Stimulated activated CD8-positive, alpha-beta memory T cell treated with anti-CD3 and anti-CD28 coated beads, Interleukin-2, amount 100 ng/mL, for 48 hours (primary cell): ENCODE measurements at places on chromosomes 16 and 17.
A peak's percentile ranks its signal among the peaks of the same experiment; 100 is the strongest.

DNA sequence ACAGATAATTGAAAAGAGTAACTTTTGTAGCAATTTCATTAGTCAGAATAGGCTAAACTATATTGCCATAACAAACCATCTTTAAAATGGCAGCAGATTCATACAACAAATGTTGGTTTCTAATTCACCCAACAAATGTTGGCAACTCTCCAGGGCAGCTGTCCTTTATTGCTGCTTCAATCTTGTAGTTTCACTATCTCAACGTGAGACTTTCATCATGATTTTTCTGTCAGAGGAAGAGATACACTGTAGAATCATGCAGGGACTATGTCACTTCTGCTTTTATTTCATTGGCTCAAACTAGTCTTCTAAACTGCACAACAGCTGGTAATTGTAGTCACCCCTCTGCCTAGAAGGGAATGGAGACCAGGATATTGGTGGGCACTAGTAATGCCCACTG lies 174.2 kb downstream of the TANC2 start:
- DNase-seq = no peak

DNA sequence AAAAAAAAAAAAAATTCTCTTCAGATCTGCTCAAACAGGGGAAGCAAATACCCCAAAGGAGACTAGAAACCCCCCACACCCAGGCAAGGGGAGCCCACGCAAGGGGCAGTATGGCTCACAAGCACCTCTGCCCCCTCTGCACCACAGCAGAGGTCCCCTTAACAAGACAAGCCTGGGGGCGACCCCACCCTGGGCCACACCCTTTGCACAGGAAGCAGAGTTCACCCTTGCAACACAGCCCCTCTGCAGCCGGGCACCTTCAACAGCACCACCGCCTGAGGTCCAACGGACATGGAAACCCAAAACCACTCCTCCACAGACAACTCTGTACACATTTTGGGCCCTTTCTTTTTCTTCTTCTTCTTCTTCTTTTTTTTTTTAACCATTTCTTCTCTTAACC lies 12.8 kb downstream of the AXIN1 start:
- no peak for DNase-seq

- peak; percentile 88 for DNase-seq
Measured at GRCh38 chr16:1610071-1610898, 1.6 kb downstream of the IFT140 start.

DNA sequence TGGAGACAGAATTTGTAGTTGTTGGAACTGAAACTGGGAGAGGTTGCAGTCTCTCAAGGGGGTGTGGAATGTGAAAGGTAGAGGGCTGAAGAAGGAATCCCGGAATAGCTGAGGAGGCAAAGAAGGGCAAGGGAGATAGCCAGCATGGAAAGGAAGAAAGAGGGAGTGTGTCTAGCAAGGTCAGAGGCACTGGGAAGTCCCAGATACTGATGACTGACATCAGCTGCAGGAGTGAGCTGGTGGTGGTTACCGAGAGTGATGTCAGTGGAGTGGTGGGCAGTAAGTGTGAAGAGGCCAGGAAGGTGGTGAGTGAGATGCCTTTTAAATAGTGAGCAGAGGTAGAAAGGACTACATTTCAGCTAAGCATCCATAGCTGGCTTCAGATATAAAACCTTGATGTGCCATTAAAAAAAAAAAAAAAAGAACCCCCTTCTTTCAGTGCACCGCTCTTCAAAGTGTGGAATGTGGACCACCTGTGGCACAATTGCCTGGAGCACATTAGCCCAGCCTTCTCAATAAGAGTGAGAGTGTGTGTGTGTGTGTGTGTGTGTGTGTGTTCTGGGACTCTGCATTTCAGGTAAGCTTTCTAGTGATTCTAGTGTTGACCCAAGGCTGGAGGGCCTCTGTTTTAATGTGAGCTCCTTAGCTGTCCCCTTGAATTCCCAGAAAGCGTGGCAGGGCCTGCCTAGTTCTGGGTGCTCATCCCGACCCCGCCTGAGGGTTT lies 8.5 kb downstream of the PRMT7 start:
- peak; percentile 31 for DNase-seq

GRCh38 chr16:83937267-83937666 lies 15.8 kb upstream of the OSGIN1 start:
- DNase-seq = no peak

DNA sequence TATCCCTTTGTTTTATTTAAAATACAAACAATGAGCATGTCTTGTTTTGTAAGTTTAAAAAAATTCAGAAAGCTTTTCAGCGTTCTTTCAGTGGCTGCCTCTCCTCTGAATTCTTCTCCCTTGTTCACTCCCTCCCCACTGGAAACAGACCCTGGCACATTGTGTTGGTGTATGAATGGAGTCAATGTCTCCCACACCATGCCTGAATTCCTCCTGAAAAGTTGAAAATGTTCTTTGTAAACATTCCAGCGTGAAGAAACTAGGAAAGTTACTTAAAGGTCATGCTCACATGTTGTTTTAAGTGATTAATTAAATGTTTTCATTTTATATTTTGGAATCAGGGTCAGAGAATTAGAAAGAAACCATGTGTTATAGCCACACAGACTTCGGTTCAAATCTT lies 136.9 kb upstream of the DYNLRB2 start:
- no peak for DNase-seq

GRCh38 chr17:82170412-82170961 lies 42.2 kb downstream of the CCDC57 start:
- no peak for DNase-seq

DNA sequence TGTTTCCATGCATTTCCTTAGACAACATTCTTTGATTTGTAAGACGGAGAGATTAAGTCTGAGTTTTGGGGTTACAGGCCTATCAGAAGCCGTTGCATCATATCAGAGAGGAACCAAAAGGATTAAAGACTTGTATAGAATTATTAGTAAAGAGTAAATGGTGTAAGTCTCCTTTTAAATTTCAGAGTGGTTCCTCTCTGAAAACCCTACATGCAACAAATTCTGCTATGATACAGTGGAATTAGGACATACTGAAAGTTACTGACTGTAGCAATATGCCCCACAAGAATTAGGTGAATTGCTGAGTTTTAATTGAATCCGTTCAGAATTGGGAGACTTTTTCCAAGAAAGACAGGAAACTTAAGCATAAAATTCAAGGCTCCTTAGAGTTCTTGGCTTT lies 221.6 kb downstream of the FTO start:
- no peak for DNase-seq
